ENCODE measurements at places on chromosomes 7 and 10.
A peak's percentile ranks its signal among the peaks of the same experiment; 100 is the strongest.

GRCh38 chr7:151301471-151302462 is 39.8 kb upstream of the NUB1 start:
- no peaks in the 10 kb centered on the region for H3K36me3 ChIP-seq
- no peak for DNase-seq
- peaks cover 17% of the 10 kb centered on the region for H3K27me3 ChIP-seq

DNA sequence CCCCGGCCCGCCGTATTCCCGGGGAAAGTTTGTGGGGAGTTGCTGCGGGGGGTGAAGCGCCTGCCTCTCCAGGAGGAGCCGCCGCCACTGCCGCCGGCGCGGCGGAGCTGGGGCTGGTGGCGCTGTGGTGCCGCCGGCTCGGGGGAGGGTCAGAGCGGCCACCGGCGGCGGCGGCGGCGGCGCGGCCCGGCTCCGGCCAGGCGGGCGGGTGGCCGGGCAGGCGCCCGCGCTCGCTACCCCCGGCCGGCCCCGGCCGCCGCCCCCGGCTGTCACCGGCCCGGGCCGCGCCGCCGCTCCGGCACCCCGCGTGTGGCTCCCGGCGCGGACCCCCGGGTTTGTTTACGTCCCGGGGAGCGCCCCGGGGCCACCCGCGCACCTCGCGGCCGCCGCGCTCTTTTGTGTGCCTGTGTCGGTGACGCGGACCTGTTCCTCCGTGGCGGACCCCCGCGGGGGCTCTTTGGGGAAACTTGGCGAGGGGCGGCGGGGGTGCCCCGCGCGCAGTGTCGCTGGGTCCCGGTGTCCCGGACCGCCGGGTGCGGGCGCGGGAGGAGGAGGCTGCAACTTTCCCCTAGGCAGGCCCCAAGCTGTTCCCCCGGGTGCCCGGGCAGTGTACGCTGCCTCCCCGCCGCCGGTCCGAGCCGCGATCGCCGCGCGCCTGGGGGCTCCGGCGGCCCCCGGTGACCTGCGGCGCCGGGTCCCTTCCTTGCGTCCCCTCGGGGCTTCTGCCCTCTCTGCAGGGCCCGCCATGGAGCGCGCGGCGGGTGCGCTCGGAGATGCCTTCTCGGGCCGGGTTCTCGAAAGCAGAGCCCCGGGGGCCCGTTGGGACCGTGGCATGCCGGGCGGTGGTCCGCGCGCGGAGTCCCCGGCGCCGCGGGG is 593 bp upstream of the CUX1 start:
- no peak for DNase-seq
- H3K27me3 ChIP-seq, result peaks cover 8% of the 10 kb centered on the region
- H3K4me1 ChIP-seq, result peaks cover 41% of the 10 kb centered on the region
- H3K27ac ChIP-seq, result no peak overlapping the region
- peak overlapping the region; percentile 60 for H3K4me3 ChIP-seq

DNA sequence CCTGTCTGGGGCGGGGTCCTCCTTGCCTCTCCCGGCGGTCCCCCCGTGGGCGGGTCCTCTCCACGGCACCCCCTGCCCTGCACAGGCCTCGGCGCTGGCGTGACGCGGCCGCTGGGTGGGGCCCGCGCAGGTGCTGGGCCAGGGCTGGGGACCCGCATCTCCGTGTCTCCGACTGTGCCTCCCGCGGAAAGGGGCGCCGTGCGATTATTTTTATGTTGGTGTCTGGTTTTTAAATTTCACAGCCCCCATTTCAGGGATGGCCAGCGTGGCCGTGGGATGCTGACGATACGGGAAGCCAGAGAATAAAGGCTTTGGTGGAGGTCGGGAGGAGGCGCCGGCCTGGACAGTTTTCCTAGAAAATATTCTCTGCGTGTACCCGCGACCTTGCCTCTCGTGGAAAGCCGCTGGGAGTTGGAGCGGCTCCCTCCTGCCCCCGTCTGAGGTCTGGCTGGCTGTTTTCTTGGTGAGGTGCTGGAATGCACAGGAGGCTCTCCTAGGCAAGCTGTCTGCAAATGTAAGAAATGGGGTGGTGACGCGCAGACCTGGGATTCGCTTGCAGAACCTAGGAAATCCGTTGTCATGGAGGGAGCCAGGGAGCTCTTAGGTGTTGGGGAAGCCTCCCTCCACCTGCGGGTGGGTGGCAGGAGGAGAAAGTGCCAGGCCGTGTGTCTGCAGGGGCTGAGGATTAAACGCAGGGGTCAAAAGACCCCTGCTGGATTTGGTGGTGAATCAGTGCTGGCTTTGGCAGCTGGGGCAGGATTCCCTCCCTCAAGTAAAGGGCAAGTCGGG is 28.7 kb upstream of the JAKMIP3 start:
- H3K27ac ChIP-seq, result no peak overlapping the region
- H3K4me1 ChIP-seq, result peaks cover 12% of the 10 kb centered on the region
- peak overlapping the region; percentile 53 for H3K4me3 ChIP-seq
- no peak for DNase-seq

GRCh38 chr7:37943905-37944736 is 23.7 kb downstream of the EPDR1 start:
- no peak overlapping the region for H3K4me3 ChIP-seq
- H3K4me1 ChIP-seq, result no peaks in the 10 kb centered on the region
- no peaks in the 10 kb centered on the region for H3K27me3 ChIP-seq
- peak overlapping the region; percentile 45 for H3K27ac ChIP-seq

GRCh38 chr10:32911285-32912016 is 46.6 kb downstream of the ITGB1 start:
- H3K4me1 ChIP-seq, result no peaks in the 10 kb centered on the region
- no peak overlapping the region for H3K4me3 ChIP-seq
- H3K27me3 ChIP-seq, result no peaks in the 10 kb centered on the region
- no peak overlapping the region for H3K27ac ChIP-seq
- no peak for DNase-seq
- peaks cover 64% of the 10 kb centered on the region for H3K36me3 ChIP-seq

DNA sequence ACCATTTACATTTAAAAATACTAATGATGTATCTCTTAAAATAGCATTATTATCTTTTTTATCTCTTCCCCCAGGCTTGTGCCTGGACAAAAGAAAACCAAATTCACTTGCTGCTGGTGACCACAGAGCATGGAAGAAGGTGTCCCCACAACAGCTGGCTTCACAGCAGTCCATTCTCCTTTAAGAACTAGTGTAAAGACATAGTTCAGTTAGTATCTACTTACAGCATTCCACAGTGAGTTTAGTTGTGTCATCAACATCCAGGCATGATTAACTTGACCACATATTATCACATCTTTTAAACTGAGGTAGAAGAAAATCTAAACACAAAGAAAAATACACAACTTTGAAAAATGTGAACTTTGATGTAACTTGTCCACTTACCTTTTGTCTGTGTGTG is 55.0 kb downstream of the LRRC17 start:
- H3K27me3 ChIP-seq, result no peaks in the 10 kb centered on the region
- no peak for DNase-seq
- no peak overlapping the region for H3K27ac ChIP-seq

- no peaks in the 10 kb centered on the region for H3K36me3 ChIP-seq
- no peak for DNase-seq
- no peak overlapping the region for H3K27ac ChIP-seq
- no peak overlapping the region for H3K4me3 ChIP-seq
Measured at GRCh38 chr10:72932259-72933015, 22.2 kb downstream of the PLA2G12B start.

DNA sequence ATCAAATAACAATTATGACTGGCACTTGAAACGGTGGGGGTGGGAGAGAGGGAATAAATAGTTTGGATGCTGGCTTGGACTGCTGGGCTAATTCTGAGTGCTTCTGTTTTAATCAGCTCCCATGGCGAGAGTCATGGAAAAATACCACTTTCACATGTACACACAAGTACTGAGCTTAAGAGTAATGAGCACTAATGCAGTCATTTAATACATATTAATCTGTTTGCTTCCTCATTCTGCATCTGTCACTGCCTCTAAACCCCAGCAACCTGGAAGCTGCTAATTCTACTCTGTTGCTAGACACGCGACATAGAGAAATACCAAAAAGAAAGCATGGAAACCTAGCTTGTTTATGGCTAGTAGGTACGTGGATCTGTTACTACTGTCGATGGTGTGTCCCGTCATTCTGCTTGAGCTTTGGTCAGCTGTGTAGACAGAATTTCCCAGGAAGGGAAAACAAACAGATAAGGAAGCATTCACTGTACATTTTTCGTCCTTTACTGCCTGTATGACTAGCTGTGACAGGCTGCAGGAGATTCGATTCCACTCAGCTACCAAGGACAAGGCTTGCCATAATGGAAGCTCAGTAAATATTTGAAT is 238.8 kb downstream of the BAMBI start:
- H3K4me3 ChIP-seq, result no peak overlapping the region
- no peaks in the 10 kb centered on the region for H3K27me3 ChIP-seq
- DNase-seq, result no peak
- no peak overlapping the region for H3K27ac ChIP-seq
- no peaks in the 10 kb centered on the region for H3K36me3 ChIP-seq
- no peaks in the 10 kb centered on the region for H3K4me1 ChIP-seq

DNA sequence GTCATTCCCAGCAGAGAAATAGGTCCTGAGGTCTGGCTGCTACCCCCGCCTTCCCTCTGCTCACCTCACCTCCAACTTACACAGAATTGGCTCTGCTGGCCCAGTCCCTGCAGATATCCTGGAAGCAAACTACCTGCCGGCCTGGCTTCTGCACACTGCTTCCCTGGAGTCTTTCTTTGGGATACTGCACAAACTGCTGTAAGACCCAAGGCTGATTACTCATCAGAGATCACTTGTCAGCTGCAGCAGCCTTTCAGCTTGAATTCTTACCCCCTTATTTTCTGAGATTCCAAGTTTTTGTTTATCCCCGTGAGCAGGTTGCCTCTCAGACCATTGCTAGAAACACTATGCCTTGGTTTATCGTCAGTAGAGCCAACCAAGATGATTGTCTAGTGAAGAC is 426.4 kb downstream of the PHTF2 start:
- no peaks in the 10 kb centered on the region for H3K27me3 ChIP-seq
- no peaks in the 10 kb centered on the region for H3K36me3 ChIP-seq
- H3K4me1 ChIP-seq, result no peaks in the 10 kb centered on the region
- DNase-seq, result no peak

- DNase-seq, result no peak
- H3K27me3 ChIP-seq, result peaks cover 9% of the 10 kb centered on the region
- H3K4me3 ChIP-seq, result no peak overlapping the region
- no peaks in the 10 kb centered on the region for H3K4me1 ChIP-seq
- H3K27ac ChIP-seq, result no peak overlapping the region
- H3K36me3 ChIP-seq, result no peaks in the 10 kb centered on the region
Measured at GRCh38 chr10:28709001-28709710, 31.8 kb downstream of the BAMBI start.

DNA sequence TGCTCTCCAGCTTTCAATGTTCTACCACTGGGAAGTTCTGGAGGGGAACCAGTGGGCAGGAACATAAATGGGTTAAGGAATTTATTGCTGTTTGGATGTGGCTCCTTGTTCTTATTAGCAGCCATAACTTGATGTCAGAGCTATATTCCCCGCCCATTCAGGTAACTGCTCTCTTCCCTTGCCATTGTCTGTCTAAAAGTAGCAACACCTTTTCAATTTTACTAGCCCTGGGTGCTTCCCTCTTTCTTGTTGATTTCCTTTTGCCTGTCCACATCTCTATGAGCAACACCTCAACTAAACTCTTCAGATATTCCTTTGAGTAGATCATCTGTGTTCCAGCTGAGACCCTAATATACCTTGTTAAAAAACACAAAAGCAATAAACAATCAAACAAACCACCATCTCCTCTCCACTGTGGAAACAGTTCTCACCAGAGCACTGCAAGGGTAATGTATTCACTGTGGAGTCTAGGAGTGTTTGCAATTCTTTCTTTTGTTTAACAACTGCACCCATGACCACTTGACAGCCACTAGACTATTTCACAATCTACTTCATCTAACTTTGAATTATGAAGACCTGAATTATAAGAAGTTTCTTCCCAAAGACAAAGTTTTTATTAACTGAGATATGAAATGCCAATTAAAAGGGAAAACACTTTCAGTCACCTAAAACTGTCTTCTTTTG is 436.7 kb downstream of the IPMK start:
- H3K27me3 ChIP-seq, result no peaks in the 10 kb centered on the region
- DNase-seq, result no peak
- no peaks in the 10 kb centered on the region for H3K4me1 ChIP-seq
- no peaks in the 10 kb centered on the region for H3K36me3 ChIP-seq

GRCh38 chr10:7445474-7446185 is 34.8 kb upstream of the SFMBT2 start:
- H3K27ac ChIP-seq, result no peak overlapping the region
- H3K4me3 ChIP-seq, result no peak overlapping the region
- H3K27me3 ChIP-seq, result peaks cover 5% of the 10 kb centered on the region
- no peaks in the 10 kb centered on the region for H3K4me1 ChIP-seq

- H3K36me3 ChIP-seq, result peaks cover 10% of the 10 kb centered on the region
- DNase-seq, result no peak
- no peak overlapping the region for H3K4me3 ChIP-seq
- no peaks in the 10 kb centered on the region for H3K27me3 ChIP-seq
- peak overlapping the region; percentile 63 for H3K27ac ChIP-seq
Measured at GRCh38 chr7:130987092-130987491, 253.1 kb upstream of the KLF14 start.

DNA sequence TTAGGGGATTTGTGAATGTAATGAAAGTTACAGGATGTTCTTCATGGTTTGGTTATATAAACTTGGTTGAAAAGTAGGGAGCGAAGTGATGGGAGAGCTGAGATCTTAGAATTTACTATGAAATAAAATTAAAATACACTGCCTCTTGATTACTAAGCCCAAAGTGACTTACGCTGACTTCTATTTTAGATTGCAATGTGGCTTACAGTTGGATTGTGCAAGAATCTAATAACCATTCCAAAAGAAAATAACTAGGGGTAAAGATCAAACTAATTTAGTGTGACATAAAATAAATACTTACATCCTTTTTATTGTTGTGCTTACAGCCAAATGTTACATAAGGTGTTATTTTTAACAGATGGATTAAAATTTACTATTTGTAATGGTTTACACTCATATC is 15.3 kb downstream of the WNT16 start:
- H3K4me3 ChIP-seq, result no peak overlapping the region
- no peaks in the 10 kb centered on the region for H3K27me3 ChIP-seq
- H3K4me1 ChIP-seq, result no peaks in the 10 kb centered on the region

- H3K27ac ChIP-seq, result no peak overlapping the region
- no peak overlapping the region for H3K4me3 ChIP-seq
- no peak for DNase-seq
- H3K27me3 ChIP-seq, result no peaks in the 10 kb centered on the region
- peaks cover 7% of the 10 kb centered on the region for H3K4me1 ChIP-seq
- no peaks in the 10 kb centered on the region for H3K36me3 ChIP-seq
Measured at GRCh38 chr7:93030605-93031225, 87.1 kb downstream of the SAMD9 start.

- H3K4me1 ChIP-seq, result peaks cover 17% of the 10 kb centered on the region
- no peak for DNase-seq
- no peaks in the 10 kb centered on the region for H3K27me3 ChIP-seq
- H3K36me3 ChIP-seq, result no peaks in the 10 kb centered on the region
Measured at GRCh38 chr10:79454259-79454658, 8.8 kb upstream of the ZCCHC24 start.

Data from suprapubic skin (tissue), 4 donors.